ENCODE measurements at places on chromosomes 12 and 14. TPM values are rescaled to one million over a fixed set of nuclear protein-coding genes. Genes with fewer than 3 reads are reported as not detected.

DNA sequence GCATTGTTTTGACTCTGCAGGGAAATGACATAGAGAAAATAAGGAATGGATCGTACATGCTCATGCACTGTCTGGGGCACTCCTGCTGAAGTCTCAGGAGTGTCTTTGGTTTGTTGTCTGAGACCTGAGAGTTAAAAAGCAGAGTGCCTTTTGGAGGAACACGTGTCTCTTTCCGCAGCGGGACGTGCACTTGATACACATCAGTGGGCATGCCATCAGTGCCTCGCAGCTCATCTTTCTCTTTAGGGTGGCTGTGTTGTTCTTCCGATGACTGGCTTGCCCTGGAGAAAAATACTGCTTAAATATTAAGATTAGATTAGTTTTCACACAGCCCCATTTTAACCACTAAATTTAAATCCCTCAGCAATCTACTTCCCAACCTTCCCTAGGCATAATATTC is 835.9 kb downstream of the DIO2 start:
- no peak for DNase-seq
- no peaks in the 10 kb centered on the region for H3K36me3 ChIP-seq
- no peaks in the 10 kb centered on the region for H3K27me3 ChIP-seq

GRCh38 chr14:81245771-81246170 is 25.0 kb upstream of the GTF2A1 start:
- H3K4me1 ChIP-seq = no peaks in the 10 kb centered on the region
- peaks cover 5% of the 10 kb centered on the region for H3K27me3 ChIP-seq
- no peak overlapping the region for H3K4me3 ChIP-seq
- no peak overlapping the region for H3K27ac ChIP-seq
- H3K36me3 ChIP-seq = peaks cover 3% of the 10 kb centered on the region
- no peak for DNase-seq

The FOXM1 gene
- 155 TPM for total RNA-seq

- H3K4me1 ChIP-seq = no peaks in the 10 kb centered on the region
- no peak overlapping the region for H3K4me3 ChIP-seq
- H3K27ac ChIP-seq = no peak overlapping the region
- no peaks in the 10 kb centered on the region for H3K27me3 ChIP-seq
- H3K36me3 ChIP-seq = peaks cover 14% of the 10 kb centered on the region
Measured at GRCh38 chr12:66352197-66352596, 49.9 kb downstream of the HELB start.

DNA sequence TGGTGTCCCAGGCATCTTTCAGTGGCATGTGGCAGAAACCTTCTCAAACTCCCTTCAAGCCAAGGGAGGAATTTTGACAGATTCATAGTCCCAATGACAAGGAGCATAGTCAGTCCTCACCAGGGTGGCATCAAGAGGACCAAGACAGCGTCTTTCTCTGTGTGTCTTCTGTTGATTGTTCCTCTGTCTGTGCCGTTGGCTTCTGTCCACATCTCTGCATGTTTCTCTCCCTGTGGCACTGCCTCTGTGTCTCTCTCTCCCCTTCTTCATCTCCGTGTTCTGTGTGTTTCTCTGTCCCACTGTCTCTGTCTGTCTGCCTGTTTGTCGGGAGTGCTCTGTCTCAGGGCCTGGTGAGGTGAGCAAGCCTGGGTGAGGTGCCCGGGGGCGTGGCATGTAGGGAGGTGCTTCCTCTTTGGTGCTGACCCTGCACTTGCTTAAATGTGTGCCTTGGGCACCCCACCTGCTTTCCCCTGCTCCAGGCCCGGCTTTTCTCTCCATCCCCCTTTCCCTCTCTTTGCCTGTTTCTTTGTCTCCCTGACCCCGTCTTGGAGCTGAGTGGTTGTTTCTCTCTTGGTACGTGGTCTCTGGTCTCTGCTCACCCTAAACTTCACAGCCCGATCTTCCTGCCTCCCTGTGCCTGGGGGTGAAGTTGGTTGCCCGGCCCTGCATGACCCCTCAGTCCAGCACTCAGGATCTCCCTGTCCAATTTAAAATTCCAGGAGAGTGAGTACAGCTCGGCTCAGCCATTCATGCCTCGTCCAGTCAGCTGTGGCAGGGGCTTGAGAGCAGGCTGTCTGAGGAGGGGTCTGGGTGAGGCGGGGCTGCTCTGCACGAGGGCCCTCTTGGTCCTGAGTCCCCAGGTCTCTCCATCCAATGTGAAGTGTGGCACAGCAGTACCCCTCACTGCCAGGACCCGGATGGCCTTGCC is 28.5 kb downstream of the JDP2 start:
- H3K4me3 ChIP-seq = no peak overlapping the region
- no peak overlapping the region for H3K27ac ChIP-seq
- no peak for DNase-seq
- H3K36me3 ChIP-seq = no peaks in the 10 kb centered on the region
- H3K27me3 ChIP-seq = no peaks in the 10 kb centered on the region
- H3K4me1 ChIP-seq = peaks cover 25% of the 10 kb centered on the region

DNA sequence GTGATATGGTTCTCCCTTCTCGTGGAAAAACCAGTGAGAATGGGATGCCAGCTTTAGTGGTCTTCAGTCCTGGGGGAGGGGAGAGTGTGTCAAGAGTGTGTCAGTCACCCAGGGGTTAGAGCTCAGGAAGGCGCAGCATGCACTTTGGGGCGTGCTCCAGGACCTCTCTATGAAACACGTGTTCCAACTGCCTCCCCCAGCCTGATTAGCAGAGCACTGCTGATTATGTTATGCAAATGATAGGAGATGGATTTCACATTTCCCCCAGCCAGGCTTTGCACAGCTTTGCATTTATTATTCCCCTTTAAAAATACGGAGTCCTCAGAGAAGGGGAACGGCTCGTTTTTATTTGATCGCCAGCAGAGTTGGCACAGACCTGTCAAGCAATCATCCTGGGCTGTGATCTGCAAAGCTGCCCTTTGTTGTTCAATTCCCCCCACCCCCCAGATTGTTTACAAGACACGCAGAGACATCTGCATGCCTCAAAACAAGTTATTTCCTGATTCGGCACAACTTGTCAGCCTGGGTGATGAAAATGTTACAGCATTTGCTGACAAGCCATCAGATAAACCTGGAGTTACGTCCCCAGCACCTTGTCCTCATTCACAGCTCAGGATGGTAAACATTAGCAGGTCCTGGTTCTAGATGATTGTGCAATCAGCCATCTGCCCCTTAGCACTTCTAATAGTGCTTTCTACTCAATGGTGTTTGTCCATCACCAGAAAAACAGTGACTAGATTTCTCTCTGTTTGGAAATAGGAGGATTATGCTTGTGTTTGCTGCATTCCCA is 196.5 kb downstream of the NOVA1 start:
- no peak for DNase-seq
- H3K27me3 ChIP-seq = no peaks in the 10 kb centered on the region
- H3K36me3 ChIP-seq = peaks cover 2% of the 10 kb centered on the region
- H3K4me3 ChIP-seq = no peak overlapping the region
- H3K27ac ChIP-seq = no peak overlapping the region

The SDR9C7 gene
- not detected for total RNA-seq

DNA sequence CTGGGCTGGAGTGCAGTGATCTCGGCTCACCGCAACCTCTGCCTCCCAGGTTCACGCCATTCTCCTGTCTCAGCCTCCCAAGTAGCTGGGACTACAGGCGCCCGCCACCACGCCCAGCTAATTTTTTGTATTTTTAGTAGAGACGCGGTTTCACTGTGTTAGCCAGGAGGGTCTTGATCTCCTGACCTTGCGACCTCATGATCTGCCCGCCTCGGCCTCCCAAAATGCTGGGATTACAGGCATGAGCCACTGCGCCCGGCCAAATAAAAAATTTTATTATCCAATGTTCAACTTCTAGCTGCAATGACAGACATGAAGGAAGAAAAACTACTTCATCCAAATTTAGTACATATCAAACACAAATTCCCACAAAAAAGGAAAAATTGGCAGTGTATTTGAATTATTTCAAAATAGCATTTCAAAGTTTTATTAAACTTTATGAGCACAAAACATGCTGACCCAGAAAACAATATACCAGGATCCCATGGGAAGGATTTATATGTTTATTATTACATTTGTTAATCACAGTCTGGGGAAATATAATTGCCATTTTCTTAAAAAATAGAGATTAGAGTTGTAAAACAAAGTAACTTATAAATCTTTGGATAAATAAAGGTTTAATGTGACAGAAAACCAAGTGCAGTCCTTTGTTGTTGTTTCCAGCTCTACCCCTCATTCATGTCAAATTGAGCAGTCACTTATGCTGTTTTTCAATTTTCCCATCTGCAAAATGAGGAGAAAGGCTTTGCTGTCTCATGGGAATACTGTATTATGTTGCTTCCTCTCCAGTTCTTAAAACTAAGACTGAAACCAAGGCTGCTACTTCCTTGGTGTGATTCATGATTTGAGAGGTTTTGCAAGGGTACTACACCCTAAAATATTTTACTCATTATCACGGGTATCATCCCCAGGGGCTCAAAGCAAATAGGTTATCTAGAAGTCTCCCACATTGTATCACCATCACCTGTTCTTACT is 155.2 kb upstream of the AVPR1A start:
- peaks cover 10% of the 10 kb centered on the region for H3K4me1 ChIP-seq
- no peak overlapping the region for H3K4me3 ChIP-seq
- no peak for DNase-seq

The ASCL1 gene
- not detected for total RNA-seq

GRCh38 chr14:92484132-92484823 is 29.3 kb upstream of the RIN3 start:
- H3K4me3 ChIP-seq = no peak overlapping the region
- DNase-seq = peak; percentile 25
- H3K4me1 ChIP-seq = no peaks in the 10 kb centered on the region
- no peaks in the 10 kb centered on the region for H3K36me3 ChIP-seq

The BCL2L2 gene
- 3.7 TPM for total RNA-seq

DNA sequence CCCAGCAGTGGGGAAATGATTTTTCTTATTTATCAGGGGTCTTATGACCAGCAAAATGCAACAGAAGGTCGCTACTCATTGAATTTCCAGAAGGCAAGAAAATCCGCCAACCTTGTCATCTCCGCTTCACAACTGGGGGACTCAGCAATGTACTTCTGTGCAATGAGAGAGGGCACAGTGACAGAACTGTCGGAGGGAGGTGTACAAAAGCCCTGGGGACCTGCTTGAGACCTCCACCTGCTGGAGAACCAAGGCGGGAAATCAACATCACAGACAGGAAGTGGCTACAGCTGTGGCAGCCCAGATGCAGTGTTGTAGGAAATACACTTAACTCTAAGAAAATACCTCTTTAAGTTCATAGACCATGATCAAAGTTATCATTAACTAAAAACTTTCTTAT is 250.9 kb upstream of the OR4E1 start:
- peak; percentile 83 for DNase-seq
- H3K36me3 ChIP-seq = no peaks in the 10 kb centered on the region
- H3K4me1 ChIP-seq = peaks cover 32% of the 10 kb centered on the region
- H3K27ac ChIP-seq = peak overlapping the region; percentile 94
- H3K4me3 ChIP-seq = peak overlapping the region; percentile 60

GRCh38 chr12:114751712-114752111 is 67.7 kb upstream of the TBX3 start:
- no peaks in the 10 kb centered on the region for H3K27me3 ChIP-seq
- H3K36me3 ChIP-seq = no peaks in the 10 kb centered on the region
- no peak overlapping the region for H3K4me3 ChIP-seq
- H3K27ac ChIP-seq = no peak overlapping the region
- DNase-seq = no peak

- DNase-seq = no peak
- H3K4me1 ChIP-seq = no peaks in the 10 kb centered on the region
- H3K27me3 ChIP-seq = no peaks in the 10 kb centered on the region
- no peak overlapping the region for H3K4me3 ChIP-seq
- no peak overlapping the region for H3K27ac ChIP-seq
Measured at GRCh38 chr12:6157482-6157881, 33.0 kb upstream of the VWF start.

GRCh38 chr14:77088219-77088618 is 9.8 kb upstream of the CIPC start:
- DNase-seq = no peak
- H3K4me3 ChIP-seq = no peak overlapping the region
- no peak overlapping the region for H3K27ac ChIP-seq

The TCL1B gene
- total RNA-seq = not detected

GRCh38 chr12:82688035-82688501 is 1.4 kb downstream of the TMTC2 start:
- peaks cover 11% of the 10 kb centered on the region for H3K27me3 ChIP-seq
- DNase-seq = no peak
- peak overlapping the region; percentile 86 for H3K27ac ChIP-seq
- H3K4me1 ChIP-seq = peaks cover 24% of the 10 kb centered on the region
- peak overlapping the region; percentile 90 for H3K4me3 ChIP-seq

GRCh38 chr12:121712461-121713256 is at the start of gene TMEM120B:
Gene TMEM120B (plus strand): TSS chr12:121712752. CDS start chr12:121712896, 144 bp downstream.
- peak; percentile 85 for DNase-seq
- H3K27me3 ChIP-seq = no peaks in the 10 kb centered on the region
- no peaks in the 10 kb centered on the region for H3K36me3 ChIP-seq
- H3K4me3 ChIP-seq = peak within 1 kb of the TSS; percentile 99

DNA sequence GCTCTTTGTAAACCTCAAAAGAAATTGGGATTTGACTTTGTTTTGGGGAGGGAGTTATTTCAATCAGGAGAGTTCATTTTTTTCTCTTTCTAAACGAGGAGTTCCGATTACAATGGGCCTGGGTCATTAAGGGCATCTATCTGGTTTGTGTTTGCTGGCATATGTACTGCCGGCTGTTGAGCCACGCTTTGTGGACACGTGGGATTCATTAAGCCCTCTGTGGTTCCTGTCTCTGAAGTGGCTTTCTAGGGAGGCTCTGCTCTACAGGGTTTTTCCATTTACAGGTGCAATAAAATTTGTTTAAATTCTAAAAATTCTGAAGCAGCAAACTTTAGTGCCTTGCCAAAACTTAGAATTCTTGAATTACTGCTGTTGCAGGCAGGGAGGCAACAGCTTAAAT is 57.9 kb downstream of the GNS start:
- no peak for DNase-seq
- peaks cover 28% of the 10 kb centered on the region for H3K4me1 ChIP-seq
- no peaks in the 10 kb centered on the region for H3K27me3 ChIP-seq
- peak overlapping the region; percentile 80 for H3K27ac ChIP-seq
- H3K4me3 ChIP-seq = peak overlapping the region; percentile 23

- peaks cover 9% of the 10 kb centered on the region for H3K4me1 ChIP-seq
- DNase-seq = no peak
- no peaks in the 10 kb centered on the region for H3K36me3 ChIP-seq
- no peak overlapping the region for H3K27ac ChIP-seq
Measured at GRCh38 chr12:124678421-124678893, 111.0 kb upstream of the NCOR2 start.

- no peak overlapping the region for H3K27ac ChIP-seq
- H3K4me3 ChIP-seq = no peak overlapping the region
- H3K4me1 ChIP-seq = no peaks in the 10 kb centered on the region
- no peaks in the 10 kb centered on the region for H3K36me3 ChIP-seq
- H3K27me3 ChIP-seq = no peaks in the 10 kb centered on the region
Measured at GRCh38 chr12:129096184-129096583, 242.9 kb downstream of the GLT1D1 start.

The SERPINA5 gene
- not detected for total RNA-seq

DNA sequence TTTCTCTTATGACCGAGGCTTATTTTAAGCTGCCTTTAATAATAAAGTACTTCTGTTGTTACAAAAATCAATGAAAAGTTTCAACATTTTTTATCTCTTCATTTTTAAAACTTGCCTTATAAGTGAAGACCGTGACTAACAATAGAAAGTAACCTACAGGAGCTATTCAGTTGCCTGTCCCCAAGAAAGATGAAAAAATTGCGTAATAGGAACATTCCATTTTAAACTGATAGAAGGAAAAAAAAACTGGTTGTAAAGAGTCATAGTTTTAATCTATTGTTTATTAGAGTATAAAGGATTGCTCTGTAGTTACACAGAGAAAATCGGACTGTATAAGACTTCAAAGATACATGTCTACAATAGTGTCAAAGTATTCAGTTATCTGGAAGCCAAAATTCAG is 83.3 kb downstream of the DAAM1 start:
- no peaks in the 10 kb centered on the region for H3K27me3 ChIP-seq
- H3K4me1 ChIP-seq = peaks cover 36% of the 10 kb centered on the region
- H3K4me3 ChIP-seq = no peak overlapping the region
- H3K27ac ChIP-seq = no peak overlapping the region

Measured in activated CD8-positive, alpha-beta memory T cell treated with anti-CD3 and anti-CD28 coated beads, Interleukin-2, amount 10 ng/mL, durations not matched to agents 7 days and 5 days (primary cell).